Left lung (tissue), 14 donors: ENCODE measurements at places on chromosomes 1 and 21.

DNA sequence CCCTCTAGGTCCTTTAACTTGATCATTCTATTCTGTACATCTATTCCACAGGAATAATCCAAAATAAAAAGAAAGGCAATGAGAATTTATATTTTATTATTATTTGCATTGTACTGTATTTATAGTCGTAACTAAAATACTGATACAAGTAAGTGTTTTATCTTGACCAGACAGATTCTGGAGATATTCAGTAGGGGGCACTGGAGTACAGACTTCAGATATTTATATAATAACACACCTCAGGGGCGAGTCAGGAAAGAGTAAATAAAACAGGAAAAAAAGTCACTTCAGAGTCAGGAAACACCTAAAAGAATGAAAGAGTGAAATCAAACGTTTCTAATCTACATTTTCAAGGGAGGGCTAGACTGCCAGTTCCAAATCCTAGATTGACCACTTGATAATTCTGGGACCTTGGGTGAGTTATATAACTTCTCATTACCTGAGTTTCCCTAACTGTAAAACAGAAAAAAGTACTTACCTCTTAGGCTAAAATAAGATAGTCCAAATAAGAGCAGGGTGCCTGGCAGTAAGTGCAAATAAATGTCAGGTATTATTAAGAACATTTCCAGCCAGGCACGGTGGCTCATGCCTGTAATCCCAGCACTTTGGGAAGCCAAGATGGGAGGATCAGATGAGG is 31.1 kb upstream of the MTF1 start:
- DNase-seq = peak; percentile 13

- no peak for DNase-seq
Measured at GRCh38 chr1:169363046-169363730, 4.4 kb downstream of the NME7 start.

GRCh38 chr1:36760081-36760480 is 274.2 kb downstream of the GRIK3 start:
- DNase-seq = no peak

GRCh38 chr1:79556189-79556588 is 549.7 kb upstream of the ADGRL4 start:
- DNase-seq = no peak

DNA sequence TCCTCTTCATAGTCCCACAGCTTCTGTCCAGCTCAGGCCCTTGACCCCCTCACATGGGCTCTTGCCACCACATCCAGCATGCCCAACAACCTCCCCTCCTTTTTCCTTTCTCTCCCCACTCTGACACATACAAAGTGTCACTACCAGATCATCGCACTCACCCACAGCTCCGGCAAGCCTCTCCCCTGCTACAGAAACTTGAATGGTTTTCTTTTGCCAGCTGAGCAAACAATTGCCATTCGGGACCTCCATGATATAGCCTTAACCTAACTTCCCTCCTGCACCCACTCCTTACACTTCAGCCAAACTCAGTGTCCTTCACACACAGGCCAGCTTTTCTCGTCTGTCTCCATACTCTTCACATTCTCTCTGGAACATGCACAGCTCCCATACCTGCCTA is 43.3 kb downstream of the MAB21L3 start:
- no peak for DNase-seq

- no peak for DNase-seq
Measured at GRCh38 chr1:228140724-228141225, 696 bp downstream of the GUK1 start.

- DNase-seq = no peak
Measured at GRCh38 chr1:60874718-60875117, 207.6 kb upstream of the NFIA start.

GRCh38 chr21:35083246-35083645 is 34.1 kb upstream of the RUNX1 start:
- no peak for DNase-seq

GRCh38 chr1:184881941-184882913 is 92.1 kb downstream of the NIBAN1 start:
- DNase-seq = no peak

GRCh38 chr1:37068897-37069296 is 34.6 kb upstream of the GRIK3 start:
- DNase-seq = no peak

DNA sequence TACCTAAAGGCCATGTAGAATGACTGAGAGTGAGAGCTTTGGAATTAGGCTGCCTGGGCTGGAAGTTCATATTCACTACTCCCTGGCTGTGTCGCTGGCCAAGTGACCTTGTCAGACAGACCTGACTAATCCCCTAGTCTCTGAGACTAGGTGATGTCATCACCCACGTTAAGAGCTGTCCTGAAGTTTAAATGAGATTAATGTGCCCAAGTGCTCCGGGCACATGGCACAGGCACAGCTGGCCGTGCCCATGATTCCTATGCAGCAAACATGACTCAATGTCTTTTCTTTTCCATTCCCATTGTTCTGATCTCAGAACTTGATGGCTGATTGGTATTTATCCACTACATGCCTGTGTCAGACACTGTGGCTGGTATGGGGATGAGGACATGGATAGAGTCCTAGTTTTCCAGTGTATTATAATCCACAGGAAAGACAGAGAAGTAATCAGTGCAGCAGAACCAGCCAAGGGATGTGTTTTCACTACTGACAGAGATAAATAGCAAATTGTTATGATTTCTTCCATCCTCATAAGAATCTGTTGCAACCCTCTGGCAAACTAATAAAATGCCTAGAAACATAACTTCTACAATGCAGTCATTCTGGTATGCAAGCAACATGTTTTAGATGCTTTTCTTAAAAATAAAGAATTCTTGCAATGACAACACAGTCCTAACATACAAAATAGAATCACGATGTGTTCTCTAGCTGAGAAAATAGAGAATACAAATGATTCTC is 180.9 kb downstream of the PCP4 start:
- no peak for DNase-seq

GRCh38 chr1:94401206-94401605 is 17.0 kb upstream of the ABCD3 start:
- DNase-seq = no peak

GRCh38 chr1:159936273-159936904 is 9.0 kb downstream of the IGSF9 start:
- DNase-seq = peak; percentile 45

DNA sequence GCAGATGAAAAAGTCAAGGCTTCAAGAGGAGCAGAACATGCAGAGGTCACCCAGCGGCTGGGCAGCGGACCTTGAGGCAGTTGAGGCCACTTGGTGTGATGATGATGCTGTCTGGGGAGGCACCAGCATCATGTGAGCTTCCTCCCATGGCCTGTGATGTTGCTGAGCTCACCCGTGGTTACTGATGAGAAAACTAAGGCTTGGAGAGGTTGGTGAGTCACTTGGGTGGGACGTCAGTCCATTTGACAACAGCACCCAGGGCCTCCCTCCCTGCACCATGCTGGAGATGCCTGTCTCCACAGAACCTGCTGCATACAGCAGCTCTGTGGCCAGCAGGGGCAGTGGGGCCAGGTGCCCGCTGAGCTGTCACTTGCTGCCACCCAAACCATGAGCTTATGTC is 146.8 kb downstream of the NPHP4 start:
- DNase-seq = no peak

DNA sequence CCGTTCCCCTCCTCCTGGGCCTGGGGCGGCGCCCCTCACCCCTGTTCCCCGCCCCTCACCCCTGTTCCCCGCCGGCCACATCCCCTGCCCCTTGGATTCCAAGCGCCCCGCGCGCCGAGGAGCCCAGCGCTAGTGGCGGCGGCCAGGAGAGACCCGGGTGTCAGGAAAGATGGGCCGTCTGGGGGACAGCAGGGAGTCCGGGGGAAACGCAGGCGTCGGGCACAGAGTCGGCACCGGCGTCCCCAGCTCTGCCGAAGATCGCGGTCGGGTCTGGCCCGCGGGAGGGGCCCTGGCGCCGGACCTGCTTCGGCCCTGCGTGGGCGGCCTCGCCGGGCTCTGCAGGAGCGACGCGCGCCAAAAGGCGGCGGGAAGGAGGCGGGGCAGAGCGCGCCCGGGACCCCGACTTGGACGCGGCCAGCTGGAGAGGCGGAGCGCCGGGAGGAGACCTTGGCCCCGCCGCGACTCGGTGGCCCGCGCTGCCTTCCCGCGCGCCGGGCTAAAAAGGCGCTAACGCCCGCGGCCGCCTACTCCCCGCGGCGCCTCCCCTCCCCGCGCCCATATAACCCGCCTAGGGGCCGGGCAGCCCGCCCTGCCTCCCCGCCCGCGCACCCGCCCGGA is at the start of gene TP73:
Gene TP73, plus strand, starts transcription at position 587 of the 618 bp plus-strand sequence. CDS start 29,850 bp downstream, outside the sequence.
- DNase-seq = peak; percentile 44

DNA sequence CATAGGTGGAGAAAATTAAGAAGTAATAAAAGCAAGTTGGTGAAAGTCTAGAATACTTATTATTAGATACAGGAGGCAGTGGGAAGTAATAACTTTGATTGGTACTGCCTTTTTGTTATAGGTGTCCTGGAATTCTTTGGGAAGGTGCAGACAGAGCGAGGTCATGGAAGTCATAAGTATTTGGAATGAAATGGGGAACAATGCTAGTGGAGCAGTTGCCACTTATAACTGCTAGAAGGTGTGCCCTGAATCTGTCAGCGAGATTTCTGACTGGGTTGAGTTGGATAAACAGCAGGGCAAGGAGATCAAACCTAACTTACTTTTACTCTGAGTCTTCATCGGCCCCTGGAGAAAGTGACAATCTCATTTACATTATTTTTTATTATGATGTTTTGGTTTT is 69.6 kb downstream of the LHX9 start:
- no peak for DNase-seq

GRCh38 chr1:244821134-244821533 is 14.3 kb upstream of the COX20 start:
- DNase-seq = no peak

DNA sequence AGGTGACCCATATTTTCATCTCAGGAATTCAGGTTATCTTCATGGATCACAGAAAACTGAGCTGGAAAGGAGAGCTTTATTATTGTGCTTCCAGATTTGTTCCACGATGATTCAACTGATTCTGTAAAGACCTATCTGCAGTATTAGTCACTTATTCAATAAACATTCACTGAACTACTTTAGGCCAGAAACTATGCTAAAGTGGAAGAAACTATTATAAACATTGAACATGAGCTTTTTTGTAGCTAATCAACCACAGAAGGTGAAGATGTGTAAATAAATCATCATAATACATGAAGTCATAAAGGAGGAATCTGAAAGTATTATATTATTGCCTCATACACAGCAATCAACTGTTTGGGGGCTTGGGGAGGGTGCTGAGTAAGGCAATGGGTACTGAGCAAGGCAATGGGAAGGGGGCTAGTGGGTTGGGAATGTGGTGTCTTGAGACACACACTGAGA is 30.6 kb upstream of the EXO1 start:
- no peak for DNase-seq

- DNase-seq = no peak
Measured at GRCh38 chr1:51950701-51951100, 39.8 kb downstream of the RAB3B start.
